Muscle of back (tissue), 13 donors: ENCODE measurements at places on chromosomes 5 and 9.

DNA sequence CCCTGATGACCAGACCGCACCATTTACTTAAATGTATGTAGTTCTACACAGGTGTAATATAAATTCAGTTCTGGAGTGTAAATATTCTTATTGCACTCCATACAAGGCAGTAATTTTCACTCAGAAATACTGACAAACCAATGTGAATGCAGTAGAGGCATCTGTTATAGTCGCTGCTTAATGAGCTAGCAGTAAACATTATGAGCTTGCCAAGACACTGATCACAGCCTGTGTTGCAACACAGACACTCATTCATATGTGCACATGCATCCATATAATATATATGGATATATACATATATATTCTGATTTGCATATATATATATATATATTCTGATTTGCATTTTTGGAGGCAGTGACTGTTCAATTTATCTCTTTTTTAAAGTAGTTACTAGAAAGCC is 435.1 kb upstream of the ST8SIA4 start:
- no peak for DNase-seq

- DNase-seq, result no peak
Observed at GRCh38 chr5:54561651-54562050, 44.1 kb downstream of the SNX18 start.

DNA sequence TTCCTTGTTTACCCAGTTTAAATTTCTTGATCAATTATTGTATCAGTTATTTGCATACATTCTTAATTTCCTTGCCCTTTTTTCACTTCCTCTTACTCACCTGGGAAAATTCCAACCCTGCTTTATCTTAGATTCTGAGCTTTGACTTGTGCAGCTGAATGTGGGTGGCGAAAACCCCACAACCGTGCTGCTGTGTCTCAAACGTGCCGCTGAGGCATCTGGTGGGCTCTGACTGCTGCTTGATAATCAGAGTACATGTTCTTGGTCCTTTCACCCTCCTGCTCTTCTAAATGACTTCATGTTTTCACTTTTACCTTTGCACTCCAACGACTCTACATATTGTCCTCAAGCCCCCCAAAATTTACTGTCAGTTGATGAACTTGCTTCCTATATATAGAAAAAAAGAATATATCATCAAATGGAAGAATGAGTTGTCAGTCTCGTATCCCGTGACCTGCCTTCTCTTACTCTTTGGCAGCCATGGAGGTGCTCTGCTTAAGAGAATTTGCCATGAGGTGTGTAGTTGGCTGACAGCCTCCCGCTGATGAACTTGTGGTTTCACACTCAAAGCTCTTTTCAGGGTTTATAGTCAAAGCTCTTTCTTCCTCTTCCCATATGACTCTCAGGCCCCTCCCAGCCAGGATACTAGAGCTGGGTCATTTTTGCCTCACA is 14.0 kb upstream of the JAK2 start:
- DNase-seq, result no peak

- no peak for DNase-seq
Observed at GRCh38 chr9:38018241-38018957, 50.6 kb downstream of the SHB start.

DNA sequence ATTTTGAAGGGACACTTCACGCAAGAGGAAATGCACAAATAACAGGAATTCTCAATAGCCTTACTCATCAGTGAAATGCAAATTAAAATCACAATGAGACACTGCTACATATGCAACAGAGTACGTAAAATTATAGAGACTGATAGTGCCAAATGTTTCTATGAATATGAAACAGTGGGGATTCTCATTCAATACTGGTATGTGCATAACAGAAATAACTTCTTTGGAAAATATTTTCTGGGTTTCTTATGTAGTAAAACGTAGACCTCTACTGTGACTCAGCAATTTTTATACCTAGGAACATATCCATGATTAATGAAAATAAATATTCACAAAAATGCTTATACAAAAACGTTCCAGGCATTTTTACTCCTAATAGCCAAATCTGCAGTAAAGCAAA is 1625.2 kb downstream of the MAT2B start:
- DNase-seq, result no peak

DNA sequence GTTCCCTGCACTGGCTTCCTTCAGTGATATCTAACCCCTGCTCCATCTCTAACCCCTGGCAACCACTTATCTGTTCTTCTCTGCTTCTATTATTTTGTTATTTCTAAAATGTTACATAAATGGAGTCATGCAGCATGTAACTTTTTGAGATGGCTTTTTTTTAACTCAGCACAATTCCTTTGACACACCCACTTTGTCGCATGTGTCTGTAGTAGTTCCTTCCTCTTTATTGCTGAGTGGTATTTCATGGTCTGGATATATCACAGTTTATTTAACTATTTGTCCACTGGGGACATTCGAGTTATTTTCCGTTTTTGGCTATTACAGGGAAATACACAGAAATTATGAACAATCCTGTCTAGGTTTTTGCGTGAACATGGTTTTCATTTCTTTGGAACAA is 200.2 kb downstream of the TRIO start:
- DNase-seq, result no peak

GRCh38 chr9:18997151-18997550 is 35.9 kb downstream of the SAXO1 start:
- DNase-seq, result no peak

DNA sequence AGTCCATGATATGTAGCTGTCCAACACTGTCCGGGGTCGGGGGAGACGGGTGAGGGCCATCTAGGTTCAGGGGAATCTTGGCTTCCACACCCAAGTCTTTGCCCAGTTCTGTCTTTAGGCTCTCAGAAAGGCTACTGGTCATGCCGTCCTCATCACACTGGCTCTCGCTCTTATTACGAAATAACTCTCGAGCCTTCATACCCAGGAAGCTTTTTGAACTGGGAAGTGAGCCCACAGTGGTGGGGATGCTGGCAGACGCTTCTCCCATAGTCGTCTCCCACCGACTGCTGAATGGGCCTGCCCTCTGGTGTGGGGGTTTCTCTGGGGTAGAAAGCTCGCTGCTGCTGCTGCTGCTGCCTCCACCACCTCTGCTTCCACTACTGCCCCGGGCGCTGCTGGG is 17.6 kb downstream of the SPACA9 start:
- no peak for DNase-seq

DNA sequence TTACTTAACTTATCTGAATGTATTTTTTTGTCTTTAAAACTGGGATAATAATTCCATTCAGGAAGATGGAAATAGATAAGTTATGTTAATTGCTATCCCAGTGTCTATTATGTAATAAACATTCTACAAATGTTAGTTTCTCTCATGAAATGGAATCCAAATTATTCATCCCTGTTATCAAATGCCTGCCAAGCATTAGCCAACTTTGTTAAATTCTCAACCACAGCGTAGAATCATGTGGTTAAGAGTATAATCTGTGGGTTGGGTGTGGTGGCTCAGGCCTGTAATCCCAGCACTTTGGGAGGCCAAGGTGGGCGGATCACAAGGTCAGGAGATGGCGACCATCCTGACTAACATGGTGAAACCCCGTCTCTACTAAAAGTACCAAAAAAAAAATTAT is 912.9 kb upstream of the SEMA6A start:
- no peak for DNase-seq

DNA sequence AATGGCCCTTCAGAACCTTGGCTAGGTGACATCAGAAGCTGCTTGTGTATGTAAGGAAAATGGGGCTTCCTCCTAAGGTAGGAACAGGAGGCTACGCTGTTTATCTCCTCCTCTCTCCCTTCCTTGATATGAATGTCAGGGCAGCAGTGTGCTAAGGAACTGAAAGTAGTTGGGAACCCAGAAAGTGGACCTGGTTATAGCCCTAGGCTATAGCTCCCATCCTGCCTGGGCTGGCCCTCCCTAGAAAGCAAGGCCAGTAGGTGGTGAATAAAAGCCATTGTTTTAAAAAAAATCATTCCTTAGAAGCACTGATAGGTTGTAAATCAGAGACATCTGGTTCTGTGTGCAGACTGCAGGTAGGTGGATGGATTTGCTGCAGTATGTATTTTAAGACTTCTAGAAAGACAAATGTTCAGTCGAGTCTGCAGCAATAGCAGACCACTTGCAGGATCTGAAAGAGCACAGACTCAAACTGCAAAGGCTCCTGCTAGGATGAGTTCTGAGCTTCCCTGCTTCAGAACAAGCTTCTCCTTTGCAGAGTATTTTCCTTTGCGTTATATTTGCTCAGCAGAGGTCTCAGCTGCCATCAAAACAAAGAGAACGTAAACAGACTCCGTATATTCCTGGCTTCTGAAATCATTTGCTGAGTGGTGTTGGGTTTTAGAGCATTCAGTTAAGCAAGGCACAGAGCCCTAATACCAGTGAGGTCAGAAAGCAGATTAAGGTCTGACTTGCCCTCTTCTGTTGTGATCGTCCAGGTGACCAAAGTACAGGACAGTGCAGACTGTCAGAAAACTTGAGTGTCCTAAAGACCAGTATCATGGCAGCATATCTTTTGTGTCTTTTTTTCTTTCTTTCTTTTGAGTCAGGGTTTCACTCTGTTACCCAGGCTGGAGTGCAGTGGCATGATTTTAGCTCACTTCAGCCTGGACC is 20.1 kb upstream of the CFAP157 start:
- DNase-seq, result no peak

- DNase-seq, result no peak
Observed at GRCh38 chr5:67887748-67888161, 327.8 kb upstream of the PIK3R1 start.

GRCh38 chr5:143716881-143717280 is 95.1 kb upstream of the HMHB1 start:
- peak; percentile 59 for DNase-seq

- DNase-seq, result no peak
Observed at GRCh38 chr9:117344892-117345660, 69.8 kb downstream of the ASTN2 start.

- DNase-seq, result no peak
Observed at GRCh38 chr5:64954518-64954917, 185.8 kb downstream of the CWC27 start.

DNA sequence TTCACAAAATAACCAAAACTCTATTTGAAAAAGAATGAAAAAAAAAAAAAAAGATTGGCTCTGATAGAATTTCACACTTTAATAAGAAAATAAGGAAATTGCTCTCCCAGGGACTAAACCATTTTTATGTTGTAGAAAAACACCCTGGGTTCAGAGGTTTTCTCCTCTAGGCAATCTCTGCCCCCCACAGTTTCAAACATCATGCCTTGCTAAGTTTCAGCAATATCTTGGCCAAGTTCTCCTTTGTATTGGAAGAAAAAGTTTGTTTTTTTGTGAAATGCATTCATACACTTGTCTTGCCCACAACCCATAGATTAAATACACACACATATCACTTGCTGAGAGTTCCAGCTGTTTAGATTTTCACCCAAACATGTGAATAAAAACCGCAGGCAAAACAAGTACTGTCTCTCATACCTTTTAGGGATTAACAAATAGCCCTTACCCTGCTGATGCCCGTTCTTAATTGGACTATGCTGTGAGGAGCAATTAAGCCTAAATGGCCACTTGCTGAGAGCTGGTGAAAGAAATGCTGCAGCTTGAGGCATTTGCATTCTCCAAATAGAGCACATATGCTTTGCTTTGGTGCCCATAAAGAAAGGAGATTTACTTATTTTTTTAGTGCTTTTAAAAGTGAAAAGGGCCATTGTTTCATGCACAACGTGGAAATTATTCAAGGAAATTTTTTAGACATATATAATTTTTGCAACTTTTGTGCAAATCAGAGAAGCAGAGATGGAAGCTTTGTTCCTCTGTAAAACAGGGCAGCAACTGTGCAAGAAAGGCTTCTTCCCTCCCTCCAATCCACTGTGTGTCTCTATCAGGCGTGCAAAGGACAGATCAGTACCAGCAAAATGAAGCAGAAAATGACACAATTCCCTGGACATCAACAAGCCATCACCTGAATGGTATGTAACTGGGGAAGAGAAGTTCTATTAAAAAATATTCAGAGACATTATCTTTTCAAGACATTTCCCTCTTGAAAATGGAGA is 262.4 kb upstream of the KIF2A start:
- no peak for DNase-seq

GRCh38 chr5:178460174-178460573 is 130.0 kb downstream of the COL23A1 start:
- DNase-seq, result no peak

- DNase-seq, result no peak
Observed at GRCh38 chr9:34408173-34408572, 31.5 kb upstream of the MYORG start.

DNA sequence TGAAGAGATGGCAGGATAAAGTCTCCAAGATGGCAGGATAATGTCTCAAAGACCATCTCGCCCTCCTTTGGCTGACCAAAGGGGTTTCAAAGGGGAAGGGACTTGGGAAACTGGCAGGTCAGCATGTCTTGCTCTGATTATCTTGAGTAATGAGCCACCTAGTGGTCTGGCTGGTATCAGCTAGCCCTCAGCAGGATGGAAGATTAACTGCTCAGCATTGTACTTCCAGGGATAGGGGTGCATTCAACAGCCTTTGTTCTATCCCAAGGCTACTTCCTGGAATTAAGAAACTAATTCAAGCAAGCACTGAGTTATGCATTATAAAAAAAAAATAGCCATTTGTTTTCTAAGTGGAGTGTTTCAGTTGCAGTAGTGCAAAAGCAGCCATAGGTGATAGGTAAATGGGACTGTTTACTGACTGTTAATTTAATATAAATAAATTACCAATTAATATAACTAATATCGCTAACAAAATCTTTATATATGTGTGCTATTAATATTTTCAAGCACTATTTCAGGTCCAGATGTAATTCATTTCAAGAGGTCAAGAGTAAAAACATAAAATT is 555.5 kb downstream of the CDH9 start:
- DNase-seq, result no peak

DNA sequence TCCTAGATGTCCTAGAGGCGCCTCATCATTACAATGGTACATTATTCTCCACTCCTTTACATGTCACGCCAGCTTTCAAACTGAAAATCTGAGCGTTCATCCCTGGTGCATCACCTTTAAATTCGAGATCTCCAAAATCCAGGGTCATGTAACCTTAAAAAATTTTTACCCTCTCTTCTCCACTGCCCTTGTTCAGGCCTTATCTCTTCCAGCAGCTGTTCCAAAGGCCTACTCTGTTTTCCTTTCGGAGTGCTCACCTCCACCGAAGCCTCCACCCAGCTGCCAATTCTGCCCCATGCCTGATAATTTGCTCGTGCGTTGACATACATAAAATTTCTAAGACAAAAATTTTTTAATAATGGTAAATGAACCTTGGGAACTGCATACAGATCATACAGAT is 950 bp upstream of the MSH3 start:
- DNase-seq, result no peak

GRCh38 chr9:136587145-136587943 is 41.5 kb upstream of the NOTCH1 start:
- DNase-seq, result peak; percentile 82

DNA sequence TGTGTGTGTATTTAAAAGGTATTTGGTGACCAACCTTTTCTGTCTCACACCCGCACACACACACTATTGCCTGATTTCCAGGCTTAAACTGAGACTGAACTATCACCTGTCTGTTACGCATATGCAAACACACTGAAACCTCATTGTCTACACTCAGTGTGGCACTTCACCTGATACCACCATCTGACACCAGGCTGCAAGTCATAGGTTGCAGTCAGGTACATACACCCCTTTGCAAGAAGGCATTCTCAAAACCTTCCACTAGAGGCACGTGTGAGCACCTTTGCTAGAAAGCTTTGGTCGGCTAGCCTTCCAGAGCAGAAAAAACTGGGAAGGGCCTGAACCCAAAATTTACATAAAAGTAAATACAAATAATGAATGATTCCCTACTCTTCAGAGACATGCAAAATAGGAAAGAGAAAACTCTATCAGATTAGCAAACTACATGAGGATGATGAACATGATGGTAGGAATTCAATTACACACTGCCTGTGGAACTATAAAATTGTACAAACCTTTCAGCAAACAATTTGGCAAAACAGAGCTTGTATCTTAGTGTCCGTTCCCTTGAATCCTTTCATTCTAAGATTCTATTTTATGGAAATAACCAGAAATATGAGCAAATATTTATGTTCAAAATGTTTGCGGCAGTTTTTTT is 5.9 kb upstream of the FOXD1 start:
- DNase-seq, result no peak
